ENCODE measurements at places on chromosomes 5 and 9. TPM values are rescaled to one million over a fixed set of nuclear protein-coding genes. Genes with fewer than 3 reads are reported as not detected.

The DOK3 gene
- 1.2 TPM for total RNA-seq

The OR1J2 gene
- not detected for total RNA-seq

The SLC6A18 gene
- not detected for total RNA-seq

The NR6A1 gene
- under 0.01 TPM for total RNA-seq

The TMED9 gene
- total RNA-seq = 273 TPM

The PARP8 gene
- total RNA-seq = 3.2 TPM

The BTNL3 gene
- total RNA-seq = not detected

The CTXN3 gene
- total RNA-seq = not detected

The LAMC3 gene
- 0.35 TPM for total RNA-seq

The ANAPC2 gene
- total RNA-seq = 10.7 TPM

The SPINK7 gene
- not detected for total RNA-seq

The NNT gene
- 34.0 TPM for total RNA-seq

The SPOCK1 gene
- 14.9 TPM for total RNA-seq

The SSNA1 gene
- 154 TPM for total RNA-seq

The AMBP gene
- total RNA-seq = not detected

The ORM2 gene
- not detected for total RNA-seq
